ENCODE measurements at places on chromosomes 12 and 14.

GRCh38 chr12:64518396-64518795 lies 66.5 kb downstream of the TBK1 start:
- DNase-seq, result no peak

GRCh38 chr12:65209655-65210043 lies 40.3 kb downstream of the LEMD3 start:
- DNase-seq, result no peak

DNA sequence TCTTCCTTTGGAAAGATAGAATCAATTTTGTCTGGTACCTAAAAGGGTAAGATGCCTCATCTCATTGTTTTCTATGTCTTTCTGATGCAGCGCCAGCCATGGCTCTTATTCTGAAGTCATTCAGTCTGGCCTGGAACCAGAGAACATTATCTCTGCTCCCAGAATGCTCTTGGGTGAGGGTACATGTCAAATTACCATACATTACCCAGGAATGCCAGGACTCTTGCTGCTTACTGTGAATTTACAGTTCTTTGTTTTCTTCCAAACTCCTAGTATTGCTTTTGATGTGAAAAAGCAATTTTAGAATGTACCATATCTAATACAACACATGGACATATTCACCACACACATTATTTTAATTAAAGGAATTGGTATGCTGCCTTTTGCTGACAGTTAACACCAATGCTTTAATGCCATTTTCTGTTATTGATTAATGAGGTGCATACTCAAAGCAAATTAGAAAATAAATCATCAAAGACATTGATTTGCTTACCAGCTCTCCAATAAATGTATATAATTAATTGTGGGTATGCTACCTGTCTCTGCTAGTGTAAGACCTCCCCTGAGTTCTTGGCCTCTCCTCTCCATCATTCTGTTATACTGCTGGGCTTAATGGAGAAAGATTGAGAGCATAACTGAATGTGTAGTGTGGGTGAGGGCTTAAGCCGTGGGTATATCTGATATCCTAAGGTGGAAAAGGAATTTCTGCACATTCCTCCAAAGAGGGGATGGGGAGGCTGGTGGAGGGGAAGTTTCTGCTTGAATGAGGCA lies 337.7 kb downstream of the C12orf75 start:
- no peak for DNase-seq

GRCh38 chr14:35438910-35439713 lies 34.6 kb upstream of the NFKBIA start:
- DNase-seq, result no peak

DNA sequence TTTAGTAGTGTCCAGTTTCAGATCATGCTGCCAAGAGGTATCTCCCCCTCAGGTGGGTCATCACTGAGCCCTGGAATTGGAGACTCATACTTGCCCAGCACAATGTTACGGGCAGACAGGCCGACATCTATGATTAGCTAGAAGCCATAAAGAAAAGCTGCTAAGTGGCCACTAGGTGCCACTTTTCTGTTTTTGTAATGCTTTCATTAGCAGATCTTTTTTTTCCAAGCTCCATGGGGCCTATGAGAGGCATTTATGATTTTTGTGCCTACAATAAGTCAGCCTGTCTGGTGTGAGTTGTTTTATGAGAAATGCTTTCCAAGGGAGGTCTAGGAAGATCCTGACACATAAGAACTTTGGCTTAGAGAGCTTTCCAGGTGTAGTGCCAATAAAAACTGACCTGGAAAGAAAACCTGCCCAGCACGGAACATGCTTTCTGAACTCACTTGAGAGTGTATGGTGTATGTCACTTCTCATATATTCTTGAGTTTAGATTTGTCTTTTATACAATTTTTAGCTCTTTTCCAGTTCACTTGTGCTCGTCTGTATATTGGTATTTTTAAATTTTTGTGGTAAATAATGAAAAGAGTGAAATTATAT lies 21.8 kb upstream of the SMCO2 start:
- no peak for DNase-seq

GRCh38 chr14:69973846-69974245 lies 94.6 kb downstream of the SMOC1 start:
- no peak for DNase-seq

- no peak for DNase-seq
These were observed at the start of gene BEST3 for GRCh38 chr12:69698769-69699540. Gene BEST3 (minus strand): TSS chr12:69699303. CDS start chr12:69697798, 1,505 bp downstream.

DNA sequence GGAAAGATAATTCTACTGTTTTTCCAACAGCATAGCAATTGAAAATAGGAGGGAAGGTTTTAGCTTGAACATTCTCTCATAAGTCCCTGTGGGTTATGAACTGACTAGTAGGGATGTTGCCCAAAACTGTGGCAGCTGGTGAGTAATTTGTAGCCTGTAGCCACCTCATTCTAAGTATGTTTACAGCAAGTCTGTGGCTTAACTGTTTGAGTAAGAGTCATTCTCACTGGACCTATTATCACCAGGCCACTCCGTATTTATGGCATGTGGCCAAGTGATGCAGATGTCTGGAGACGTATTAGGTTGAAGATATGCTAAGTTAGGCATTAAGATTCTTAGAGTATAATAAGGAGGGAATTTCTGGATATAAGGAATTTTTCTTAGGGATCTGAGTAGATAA lies 458.3 kb downstream of the ETNK1 start:
- no peak for DNase-seq

DNA sequence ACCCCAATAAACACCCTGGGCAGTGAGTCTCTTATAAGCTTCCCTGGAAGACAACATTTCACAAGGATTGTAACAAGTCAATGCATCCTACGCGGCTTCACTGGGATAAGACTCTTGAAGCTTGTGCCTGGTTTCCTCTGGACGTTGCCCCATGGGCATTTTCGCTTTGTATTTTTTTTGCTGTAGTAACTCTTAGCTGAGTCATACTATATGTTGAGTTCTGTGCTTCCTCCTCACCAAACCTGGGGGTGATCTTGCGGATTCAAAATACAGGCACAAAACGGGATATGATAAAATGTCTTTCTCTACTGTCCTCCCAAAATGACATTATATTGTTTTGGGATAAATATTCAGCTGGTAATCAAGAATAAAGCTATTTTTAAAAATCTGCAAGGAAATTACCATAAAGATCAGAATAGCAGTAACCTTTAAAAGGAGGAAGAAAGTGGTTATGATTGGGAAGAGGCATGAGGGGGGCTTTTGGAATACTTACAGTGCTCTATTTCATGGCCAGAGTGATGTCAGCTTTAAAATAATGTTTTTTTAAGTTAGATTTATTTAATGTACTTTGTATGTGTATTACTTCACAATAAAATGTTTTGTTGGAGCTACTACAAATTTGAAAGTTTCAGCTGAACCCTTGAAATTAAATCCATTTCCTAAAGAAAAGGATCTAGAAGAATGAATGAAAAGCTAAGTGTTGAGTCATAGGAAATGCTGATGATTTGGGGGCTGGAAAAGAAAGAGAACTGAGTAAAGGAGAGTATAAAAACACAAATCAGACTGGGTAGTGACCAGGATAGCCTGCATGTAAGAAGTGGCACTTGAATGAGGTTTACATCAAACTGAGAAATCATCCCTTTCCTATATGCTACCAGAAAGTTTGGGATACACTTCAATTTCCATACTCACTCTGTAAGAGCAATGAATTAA lies 14.7 kb downstream of the BTBD7 start:
- no peak for DNase-seq

DNA sequence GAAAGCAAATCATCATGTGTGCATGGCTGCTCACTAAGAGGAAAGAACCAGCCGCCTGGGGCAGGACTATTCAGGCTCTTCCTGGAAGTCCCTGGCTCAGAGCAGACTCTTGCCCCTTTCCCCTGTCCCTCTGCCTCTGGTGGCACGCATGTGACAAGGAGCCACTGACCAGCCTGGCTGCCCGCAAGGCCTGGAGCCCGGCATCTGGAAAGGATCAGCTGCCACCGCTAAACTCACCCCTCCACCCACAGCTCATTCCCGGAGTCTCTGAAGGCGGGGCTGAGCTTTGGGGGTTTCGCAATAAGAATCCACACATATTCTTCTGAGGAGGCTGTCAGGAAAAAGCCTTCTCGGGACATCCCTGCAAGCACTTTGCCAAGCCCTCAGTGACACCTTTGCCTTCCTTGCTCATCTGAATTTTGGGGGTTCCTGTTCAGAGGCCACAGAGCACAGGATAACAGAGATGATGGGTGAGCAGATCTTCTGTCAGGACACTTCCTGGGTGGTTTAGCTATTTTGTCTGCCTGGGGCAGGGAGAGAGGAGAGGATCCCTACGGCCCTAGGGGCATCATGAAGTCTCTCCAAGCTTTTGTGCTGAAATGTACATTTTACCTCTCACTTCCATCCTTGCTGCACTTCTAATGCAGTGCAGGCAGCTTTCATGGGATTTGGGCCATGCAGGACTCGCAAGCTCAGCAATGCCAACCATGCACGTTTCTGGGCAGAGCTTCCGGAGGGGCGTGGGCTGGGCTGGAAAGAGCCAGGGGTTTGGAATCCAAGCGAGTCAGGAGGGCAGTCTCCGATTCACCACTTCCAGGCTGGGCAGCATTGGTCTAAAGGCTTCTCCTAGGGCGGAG lies 124.8 kb upstream of the MAP1LC3B2 start:
- DNase-seq, result no peak

DNA sequence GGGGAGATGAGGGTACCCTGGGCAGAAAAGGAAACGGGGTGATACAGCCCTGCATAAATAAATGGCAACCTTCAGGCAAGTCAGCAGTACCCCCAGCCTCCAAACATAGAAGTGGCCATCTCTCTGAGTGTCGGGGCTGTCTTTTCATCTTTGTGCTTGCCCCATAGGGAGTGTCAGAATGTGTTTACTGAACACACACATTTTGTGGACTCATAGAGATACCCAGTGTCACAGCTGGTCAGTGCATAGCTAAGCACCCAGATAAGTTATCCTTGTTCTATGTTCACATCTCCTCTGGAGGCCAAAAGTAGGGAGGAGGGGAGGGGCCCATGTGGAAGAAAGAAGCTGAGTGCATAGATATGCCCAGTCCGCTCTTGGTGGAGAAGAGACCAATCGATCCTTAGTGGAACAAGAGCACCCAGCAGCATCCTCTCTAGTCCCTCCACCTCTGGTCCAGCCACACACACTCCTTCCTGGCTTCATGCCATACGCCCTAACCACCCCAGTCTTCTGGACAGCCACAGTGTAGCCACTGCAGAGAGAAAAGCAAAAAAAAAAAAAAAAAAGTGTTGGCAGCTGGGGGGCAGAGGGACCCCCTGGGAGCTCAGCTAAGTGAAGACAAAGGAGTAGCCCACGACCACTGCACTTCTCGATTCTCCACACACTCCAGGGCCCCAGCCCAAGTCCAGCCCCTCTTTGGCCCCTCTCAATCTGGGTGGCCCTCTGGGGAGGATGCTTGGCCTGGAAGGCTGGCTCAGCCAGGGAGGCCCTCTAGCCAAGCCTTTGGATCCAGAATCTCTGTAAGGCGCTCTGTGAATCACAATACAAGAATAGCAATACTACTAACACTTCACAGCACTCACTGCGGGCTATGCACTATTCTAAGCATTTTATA lies 2.6 kb downstream of the ITGA7 start:
- DNase-seq, result no peak
